Upper lobe of left lung (tissue), 6 donors: ENCODE measurements at places on chromosomes 11 and 22. TPM values are rescaled to one million over a fixed set of nuclear protein-coding genes. Genes with fewer than 3 reads are reported as not detected.

Gene PDE3B
- 19.3 TPM for total RNA-seq

Gene C1QTNF4
- 0.66 TPM for total RNA-seq

Gene PLEKHB1
- 50.6 TPM for total RNA-seq

Gene CPT1B
- total RNA-seq, result 12.5 TPM

Gene RGL4
- total RNA-seq, result 2.9 TPM
